Stimulated activated CD4-positive, alpha-beta T cell treated with anti-CD3 and anti-CD28 coated beads, Interleukin-4, amount 100 ng/mL, for 24 hours (primary cell): ENCODE measurements at places on chromosomes 13 and 19.

DNA sequence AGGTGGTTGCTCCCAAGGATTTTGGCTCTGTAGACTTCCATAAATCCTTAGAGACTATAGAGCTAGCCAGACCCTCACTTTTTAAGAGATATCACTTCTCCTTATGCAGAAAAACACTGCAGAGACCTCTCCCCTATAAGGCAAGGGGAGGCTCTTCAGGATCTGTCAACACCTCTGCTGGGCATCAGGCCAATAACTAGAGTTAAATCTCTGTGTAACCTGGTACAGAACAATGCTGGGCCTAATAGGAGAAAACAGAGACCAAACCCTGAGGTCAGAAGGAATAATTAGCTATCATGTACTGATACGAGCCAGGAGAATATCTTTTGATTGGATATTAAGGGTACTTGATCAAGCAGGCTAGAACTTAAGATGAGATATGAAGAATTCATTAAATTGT, 358.5 kb downstream of the TBC1D4 start:
- no peak for DNase-seq

DNA sequence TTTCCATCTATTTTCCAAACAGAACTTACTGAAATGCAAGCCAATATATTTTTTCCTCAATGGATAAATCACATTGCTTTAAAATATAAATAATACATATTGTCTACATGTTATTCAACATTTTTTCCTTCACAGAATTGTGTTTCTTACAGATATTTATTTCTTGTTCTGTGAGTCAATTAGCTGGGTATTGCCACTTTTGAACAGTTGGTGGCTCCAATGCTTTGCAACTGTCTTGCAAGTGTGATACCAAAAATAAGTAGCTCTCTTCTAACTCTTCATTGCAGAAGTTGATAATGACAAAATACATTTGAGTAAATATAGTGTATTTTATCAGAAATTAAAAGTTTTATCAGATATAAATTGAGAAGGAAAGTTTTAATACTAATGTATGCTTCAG, 17.1 kb upstream of the GPC5 start:
- no peak for DNase-seq

- no peak for DNase-seq
Measured at GRCh38 chr13:112934078-112934477, 34.9 kb upstream of the MCF2L start.

DNA sequence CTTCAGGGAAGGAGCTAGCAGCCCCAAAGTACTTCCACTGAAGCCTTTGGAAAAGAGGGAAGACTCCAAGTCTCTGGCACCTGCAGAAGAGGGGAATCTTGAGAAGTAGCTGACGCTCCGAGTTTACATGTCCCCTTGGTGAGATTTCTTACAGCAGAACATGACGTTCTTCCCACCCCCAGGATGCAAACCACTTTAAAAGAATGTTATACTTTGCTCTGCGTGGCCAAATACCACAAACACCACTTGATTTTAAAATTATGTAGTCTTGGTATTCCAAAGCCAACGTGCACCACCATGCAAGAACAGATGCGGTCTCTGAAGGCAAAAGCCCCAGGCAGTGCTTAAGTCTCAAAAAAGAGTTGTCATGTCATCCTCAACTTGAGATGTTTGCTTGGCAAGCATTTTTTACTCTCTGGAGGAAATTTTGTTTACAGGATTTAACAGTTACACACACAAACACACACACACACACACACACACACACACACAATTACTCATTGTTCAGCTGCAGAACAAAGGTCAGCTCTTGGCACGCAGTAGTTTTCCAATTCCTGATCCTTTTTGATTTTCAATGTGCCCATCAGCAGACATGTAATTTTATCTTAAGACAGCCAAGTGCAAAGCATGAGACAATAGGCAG, 106.1 kb downstream of the RGCC start:
- no peak for DNase-seq

GRCh38 chr13:110509971-110510786, 51.3 kb downstream of the RAB20 start:
- no peak for DNase-seq

GRCh38 chr13:94921181-94921580, 208.8 kb upstream of the SOX21 start:
- no peak for DNase-seq

DNA sequence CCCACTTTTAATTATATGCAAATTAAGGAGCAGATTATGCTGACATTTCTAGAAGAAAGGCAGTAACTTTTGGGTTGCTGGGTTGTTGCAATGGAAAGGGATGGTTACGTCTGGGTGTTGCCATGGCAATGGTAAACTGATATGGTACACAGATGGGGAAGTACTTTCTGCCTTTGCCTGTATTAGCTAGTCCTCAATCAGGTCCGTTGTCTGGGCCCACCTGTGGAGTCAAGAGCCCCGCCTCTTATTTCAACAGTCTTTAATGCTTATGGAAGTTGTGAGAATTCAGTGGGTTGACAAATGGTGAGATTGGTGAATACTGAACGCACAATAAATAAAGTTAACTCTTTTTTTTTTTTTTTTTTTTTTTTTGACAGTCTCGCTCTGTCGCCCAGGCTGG, 30.6 kb upstream of the DPP9 start:
- no peak for DNase-seq

- DNase-seq = peak; percentile 44
Measured at GRCh38 chr19:55647732-55648584, at the start of gene CCDC106. CCDC106 (plus strand) TSS chr19:55648212; CDS start chr19:55649047, 835 bp downstream.

DNA sequence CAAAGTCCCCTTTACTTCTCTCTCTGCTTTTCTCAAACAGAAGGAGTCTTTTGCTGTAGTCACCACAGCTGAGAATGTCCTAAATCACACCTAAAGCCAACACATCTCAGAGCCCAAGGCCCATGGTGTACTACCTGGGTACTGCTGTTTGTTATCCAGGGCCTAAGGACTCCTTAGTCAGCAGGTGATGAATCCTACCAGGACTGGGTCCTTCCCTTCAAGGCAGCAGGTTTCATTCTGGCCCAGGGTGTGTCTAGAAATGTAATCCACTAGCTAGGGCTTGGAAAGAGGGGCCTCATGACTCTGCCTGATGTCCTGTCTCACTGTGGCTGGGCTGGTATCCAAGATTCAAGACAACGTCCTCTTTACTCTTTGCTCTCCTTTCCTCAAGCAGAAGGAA, 36.2 kb upstream of the ENOX1 start:
- DNase-seq = no peak

- no peak for DNase-seq
Measured at GRCh38 chr13:106156468-106156867, 379.0 kb downstream of the EFNB2 start.

DNA sequence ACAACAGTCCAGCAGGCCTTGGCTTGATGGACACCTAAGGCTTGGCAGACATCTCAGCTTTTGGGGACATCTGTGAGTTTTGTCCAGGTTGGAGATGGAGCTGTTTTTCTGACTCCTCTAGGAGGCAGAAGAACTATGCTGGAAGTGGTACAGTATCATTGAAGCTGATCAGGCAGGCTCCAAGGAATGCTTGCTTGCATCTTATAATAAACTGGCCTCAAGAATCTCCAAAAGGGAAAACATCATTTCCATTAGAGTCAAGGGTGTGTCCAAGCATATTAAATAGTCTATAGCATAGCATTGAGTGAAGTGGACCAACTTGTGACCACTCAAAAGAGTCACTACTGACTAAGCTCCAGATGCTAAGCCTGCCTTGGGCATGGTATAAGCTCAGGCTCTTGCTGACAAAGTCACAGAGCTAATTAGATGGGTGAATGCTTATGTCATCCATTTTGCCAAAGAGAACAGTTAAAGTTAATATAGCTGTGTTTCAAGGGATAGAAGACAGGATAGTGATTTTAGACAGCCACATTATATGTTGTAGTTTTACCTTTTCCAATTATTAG, 216.0 kb downstream of the DNAJC15 start:
- DNase-seq = no peak

- no peak for DNase-seq
Measured at GRCh38 chr19:51691074-51691583, 2.0 kb upstream of the SPACA6 start.

DNA sequence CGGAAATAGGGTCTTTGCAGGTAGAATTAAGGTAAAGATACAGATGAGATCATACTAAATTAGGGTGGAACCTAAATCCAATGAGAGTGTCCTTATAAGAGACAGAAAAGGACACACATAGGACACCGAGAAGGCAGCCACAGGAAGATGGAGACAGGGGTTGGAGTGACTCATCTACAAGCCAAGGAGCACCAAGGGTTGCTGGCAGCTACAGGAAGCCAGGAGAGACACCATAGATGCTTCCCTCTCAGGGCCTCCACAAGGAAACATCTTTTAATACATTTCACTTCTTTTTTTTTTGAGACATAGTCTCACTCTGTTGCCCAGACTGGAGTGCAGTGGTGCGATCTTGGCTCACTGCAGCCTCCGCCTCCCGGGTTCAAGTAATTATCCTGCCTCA, 10.1 kb downstream of the TMEM143 start:
- no peak for DNase-seq

GRCh38 chr13:113855931-113856715, 7.8 kb downstream of the GAS6 start:
- no peak for DNase-seq

GRCh38 chr13:111152844-111153243, 37.7 kb downstream of the ARHGEF7 start:
- no peak for DNase-seq

DNA sequence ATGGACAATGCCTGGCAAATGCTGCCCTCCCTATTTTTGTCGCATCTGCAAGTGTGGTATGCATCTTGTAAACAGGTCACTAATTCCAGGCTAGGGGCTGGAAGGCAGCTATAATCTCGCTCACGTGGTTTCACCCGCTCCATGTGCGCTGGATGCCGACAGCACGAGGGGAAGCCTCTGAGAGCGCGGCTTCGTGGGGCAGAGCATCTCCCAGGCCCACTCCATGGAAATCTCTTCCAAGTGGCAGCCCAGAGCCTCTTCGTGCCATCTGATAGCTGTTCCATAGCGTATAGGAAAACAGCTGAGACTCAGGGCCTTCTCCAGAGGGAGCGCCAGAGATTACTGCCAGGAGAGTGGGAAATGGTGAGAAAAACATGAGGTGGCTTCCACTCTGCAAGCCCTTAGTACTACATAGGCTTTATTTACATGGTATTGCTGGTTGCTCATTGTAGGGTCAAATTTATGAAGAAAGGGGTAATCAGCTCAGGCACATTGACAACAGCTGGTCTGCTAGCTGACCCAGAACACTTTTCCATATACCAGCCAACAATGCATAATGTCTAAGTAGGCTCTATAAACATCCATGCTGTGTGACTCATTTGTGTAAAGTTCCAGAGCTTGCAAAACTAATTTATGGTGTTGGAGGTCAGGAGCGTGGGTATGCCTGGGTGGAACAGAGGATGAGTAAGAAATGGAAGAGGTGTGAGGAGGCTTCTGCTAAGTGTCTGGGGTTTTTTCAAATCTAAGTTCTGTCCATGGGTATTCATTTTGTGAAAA, 165.2 kb downstream of the SHISA2 start:
- peak; percentile 52 for DNase-seq

DNA sequence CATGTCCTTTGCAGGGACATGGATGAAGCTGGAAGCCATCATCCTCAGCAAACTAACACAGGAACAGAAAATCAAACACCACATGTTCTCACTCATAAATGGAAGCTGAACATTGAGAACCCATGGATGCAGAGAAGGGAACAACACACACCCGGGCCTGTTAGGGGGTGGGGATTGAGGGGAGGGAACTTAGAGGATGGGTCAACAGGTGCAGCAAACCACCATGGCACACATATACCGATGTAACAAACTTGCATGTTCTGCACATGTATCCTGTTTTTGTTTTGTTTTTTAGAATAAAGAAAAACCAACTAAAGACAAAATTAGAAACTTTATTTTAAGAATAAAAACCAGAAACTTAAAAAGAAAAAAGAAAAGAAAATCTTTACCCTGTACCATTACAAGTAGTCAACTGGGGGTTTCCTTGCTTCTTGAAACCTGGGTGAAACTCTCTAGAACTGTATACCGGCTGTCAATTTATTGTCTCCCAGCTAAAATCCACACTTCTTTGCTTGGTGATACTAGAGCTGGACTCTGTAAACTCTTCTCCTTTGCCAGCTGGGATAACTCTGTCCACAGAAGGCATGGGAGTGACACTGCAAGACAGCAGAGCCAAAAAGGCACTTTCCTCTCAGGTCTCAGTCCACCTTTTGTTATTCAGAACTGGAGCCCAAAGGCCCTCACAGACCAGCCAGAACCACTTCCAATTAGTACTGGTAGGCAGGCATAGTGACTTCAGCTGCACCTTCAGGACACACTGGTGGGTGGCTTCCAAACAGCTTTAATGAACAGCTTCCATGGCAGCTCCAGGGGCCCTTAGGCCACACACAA, 9.0 kb downstream of the MICU2 start:
- no peak for DNase-seq

GRCh38 chr13:49071341-49071937, 95.7 kb downstream of the FNDC3A start:
- no peak for DNase-seq

DNA sequence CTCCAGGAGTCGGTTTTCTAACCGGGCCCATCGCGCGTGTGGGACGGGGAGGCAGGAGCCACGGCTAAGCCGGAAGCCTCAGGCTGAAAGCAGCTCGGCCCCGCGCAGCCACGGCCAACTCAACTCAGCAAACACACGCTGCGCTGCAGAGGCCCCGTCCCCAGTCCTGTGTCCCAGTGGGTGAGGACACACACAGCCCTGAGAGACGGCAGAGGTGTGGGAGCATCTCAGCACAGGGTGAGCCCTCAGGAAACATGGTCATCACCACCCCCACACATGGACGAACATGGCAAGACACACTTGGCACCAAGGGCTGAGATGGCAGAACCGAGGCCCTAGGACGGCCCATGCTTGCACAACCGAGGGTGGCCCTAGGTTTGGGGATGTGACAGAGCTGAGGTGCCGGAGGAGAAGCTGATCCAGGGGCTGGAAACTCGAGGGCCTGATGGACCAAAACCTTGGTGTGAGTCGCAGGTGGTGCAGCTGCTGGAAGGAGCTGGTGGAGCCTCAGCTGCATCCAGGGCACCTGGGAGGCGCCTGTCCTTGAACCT, 29.0 kb upstream of the C13orf46 start:
- no peak for DNase-seq

GRCh38 chr13:31045286-31046081, 113.0 kb downstream of the TEX26 start:
- peak; percentile 82 for DNase-seq

DNA sequence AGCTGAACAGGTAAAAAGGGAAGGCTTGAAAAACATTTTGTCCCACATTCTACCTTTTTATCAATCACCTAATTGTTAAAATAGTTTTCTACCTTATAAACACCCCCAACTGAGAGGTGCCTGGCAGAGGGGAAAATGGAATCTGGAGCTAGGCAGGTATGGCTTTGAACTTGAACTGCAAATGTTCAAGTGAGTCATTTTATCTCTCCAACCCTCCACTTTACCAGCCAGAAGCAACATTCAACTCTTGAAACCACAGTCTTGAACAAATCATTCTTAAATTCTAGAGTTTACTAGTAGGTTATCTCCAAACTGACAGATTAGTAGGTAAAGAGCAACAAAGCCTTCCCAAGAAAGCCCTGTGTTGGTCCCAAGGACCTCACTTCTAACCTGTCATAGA, 116.9 kb downstream of the ABCC4 start:
- no peak for DNase-seq

GRCh38 chr19:29088761-29089160, 124.2 kb downstream of the UQCRFS1 start:
- DNase-seq = no peak
